Stimulated activated naive CD4-positive, alpha-beta T cell (primary cell): ENCODE measurements at places on chromosomes 13 and 19.

DNA sequence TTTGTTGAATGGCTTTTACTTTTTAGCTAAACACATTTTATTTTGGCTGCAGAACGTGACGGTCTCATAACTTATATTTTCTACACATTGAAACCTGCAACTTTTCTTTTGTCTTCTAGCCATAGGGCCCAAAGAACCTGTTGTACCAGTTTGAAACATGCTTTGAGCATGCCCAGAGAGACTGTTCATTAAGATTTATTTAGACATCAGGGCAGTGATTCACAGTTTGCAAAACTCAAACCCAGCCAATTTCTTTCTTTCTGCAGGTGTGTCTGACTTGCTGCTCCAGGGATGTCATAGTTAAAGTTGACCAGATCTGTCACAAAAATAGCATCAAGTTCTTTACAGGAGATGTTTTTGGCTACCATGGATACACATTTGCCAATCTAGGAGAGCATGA lies 22.0 kb downstream of the SAE1 start:
- no peak for DNase-seq

- DNase-seq: no peak
Measured at GRCh38 chr19:6286676-6287075, 6.9 kb upstream of the MLLT1 start.

DNA sequence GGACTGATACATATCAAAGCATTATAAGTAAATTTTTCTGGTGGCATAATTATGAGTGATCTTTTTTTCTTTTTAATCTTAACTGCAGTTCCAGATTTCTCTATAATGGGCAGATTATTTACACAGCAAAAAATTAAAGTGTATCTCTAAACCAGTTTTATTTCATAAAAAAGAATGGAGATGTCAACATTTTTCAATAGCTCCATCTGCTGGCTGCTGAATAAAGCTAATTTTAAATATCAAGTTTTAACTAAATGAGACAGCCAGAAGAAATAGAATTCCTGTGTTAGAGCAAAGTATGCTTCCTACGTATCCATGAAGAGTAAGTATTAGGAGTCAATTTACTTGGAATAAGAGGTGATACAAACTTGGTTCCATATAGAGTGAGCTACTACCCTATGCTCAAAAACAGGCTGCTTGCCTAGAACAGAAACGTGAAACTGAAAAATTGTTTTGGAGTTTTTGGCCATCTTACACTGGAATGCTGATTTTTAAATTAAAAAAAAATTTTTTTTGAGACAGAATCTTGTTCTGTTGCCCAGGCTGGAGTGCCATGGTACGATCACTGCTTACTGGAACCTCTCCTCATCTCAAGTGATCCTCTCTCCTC lies 5.0 kb upstream of the PDS5B start:
- no peak for DNase-seq

DNA sequence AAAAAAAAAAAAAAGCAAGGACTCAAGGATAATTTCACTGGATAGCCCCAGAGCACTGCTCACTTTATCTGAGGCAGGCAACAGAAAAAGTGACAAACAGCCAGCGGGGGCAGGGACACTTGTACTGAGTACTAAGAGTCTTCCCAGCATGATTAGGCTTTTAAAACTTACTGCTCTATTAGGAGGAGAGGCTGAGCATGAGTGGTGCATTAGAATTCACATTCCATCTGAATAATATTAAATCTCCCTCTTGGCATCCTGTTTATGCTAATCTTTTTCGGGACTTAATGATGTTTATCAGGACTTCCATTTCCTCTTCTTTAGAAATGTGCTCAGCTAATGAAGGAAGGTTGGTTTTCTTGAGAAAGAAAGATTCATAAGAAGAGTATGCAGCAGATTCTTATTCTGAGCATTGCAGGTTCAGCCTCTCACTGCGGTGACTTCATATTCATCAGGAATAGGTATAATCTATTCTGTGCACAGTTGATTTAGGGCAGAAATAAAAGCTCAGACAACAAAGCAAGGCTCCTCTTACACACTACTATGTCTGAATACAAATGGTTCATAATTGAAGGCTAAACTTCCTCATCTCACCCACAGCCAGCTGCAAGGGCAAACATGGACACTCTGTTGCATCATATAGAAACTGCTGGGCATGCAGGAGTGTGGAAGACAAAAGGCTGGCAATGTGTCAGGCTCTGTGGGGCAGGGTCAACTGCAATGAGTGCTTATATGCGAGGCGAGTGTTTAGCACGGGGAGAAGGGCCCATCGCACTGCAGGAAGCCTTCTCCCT lies 107.0 kb downstream of the KL start:
- no peak for DNase-seq

- no peak for DNase-seq
Measured at GRCh38 chr13:95516021-95516420, 36.5 kb upstream of the CLDN10 start.

DNA sequence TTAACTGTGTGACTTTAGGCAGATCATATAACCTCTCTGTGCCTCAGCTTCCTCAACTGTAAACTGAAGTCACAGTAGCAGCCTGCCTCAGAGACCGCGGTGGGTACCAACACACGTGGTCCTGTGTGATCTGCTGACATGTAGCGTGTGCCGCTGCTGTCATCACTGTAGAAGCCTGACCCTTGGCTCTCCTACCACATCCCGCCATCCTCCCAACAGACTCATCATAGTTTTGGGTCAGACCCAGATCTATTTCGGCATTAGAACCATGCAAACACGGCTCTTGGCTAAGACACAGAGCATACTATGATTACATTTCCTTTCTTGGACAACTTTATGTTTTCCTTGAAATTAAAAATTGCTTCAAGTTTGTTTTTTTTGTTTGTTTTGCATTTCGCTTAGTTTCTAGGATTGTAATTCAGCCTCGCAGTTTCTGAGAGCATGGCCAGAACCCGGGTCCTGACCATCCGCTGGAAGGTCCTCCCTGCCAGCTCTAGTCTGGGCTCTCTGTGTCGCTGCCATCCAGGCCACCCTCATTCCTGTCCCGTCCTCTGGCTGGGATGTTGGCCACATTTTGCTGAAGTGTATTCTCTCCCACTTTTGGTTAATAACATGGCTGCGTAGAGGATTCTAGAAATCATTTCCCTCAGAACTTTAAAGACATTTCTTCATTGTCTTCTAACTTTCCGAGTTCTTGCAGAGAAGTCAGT lies 53.0 kb downstream of the GGACT start:
- no peak for DNase-seq

DNA sequence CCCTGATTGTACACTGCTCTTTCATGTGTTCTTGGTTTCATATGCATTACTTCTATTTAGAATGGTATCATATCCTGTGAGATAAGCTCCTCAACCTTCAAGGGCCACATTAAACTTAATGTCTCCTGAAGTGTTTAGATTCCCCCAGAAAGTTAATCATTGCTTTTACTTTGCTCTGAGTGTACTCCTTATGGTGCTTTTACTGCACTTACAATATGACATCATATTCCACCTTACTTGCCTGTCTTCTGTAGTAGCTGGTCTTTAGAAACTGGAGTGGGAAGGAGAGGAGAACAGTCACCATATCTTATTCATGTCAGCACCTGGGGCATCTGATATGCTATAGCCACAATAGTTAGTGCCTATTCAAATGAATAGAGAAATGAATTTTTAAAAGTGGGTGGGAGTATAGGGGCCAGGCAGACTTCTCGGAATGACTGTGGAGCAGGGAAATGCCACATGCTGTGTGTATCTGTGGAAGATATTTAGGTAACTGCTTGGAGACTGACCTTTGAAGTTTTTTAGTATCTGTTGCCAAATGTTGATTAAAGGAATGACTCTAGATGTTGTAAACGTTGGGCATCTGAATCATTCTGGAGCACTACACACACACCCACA lies 40.2 kb downstream of the SLAIN1 start:
- DNase-seq: no peak
